Stimulated activated CD8-positive, alpha-beta memory T cell treated with anti-CD3 and anti-CD28 coated beads, Interleukin-15, amount 100 ng/mL, for 48 hours (primary cell): ENCODE measurements at places on chromosomes 7 and 10.

- no peak for DNase-seq
Measured at GRCh38 chr7:159193543-159194090, 49.0 kb upstream of the VIPR2 start.

- no peak for DNase-seq
Measured at GRCh38 chr10:102962267-102962666, 44.2 kb downstream of the CNNM2 start.

GRCh38 chr7:82234457-82235049 lies 209.0 kb downstream of the CACNA2D1 start:
- no peak for DNase-seq

DNA sequence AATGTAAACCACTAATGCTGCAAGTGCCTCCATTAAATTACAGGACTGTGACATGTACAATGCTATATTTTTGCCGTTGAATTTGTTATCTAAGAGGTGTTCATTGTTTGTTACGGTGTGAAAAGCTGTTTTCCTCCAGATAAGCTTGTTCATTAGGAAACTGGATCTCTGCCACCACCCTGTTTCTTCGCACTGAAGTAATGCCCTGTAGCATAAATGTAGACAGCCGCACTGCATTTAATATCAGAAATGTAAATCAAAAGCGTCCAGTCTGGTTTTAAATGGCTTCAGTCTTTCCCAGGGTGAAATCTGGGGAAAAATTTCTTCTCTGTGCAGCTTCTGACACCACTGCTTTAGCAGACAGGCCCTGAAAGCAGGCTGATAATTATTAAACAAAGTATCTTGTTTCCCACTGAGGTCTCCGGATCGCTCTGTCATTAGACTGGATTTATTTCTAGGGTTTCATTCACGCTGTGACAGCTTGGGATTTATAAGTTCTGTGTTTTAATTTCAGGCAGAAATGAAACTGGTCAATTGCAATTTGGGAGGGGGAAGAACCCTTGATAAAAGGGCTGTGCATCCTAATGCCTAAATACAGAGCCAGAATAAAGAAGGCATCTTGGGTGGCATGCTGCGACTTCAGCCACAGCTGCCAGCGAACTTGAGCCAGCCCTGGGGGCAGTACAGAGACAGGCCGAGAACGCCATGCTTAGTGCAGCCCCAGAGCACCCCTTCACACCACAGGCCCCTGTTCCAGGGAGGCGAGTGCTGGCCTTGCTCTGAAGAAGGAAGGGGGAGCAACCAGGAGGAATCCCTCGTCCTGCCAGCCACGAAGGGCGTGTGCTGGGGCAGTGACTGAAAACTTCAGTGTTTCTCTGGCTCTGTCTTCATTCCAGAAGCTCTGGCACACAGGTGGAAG lies 547.7 kb upstream of the GALNT17 start:
- no peak for DNase-seq

GRCh38 chr7:133932591-133932990 lies 194.5 kb upstream of the LRGUK start:
- DNase-seq, result no peak
